ENCODE measurements at places on chromosomes 4 and X. TPM values are rescaled to one million over a fixed set of nuclear protein-coding genes. Genes with fewer than 3 reads are reported as not detected.

CYSLTR1 gene
- total RNA-seq, result 1.2 TPM

JCHAIN gene
- 77.5 TPM for total RNA-seq

COX7B2 gene
- not detected for total RNA-seq

VCX2 gene
- total RNA-seq, result not detected

GRCh38 chrX:17882680-17883079, 21.6 kb upstream of the RAI2 start:
- DNase-seq, result no peak
- H3K27me3 ChIP-seq, result no peaks in the 10 kb centered on the region
- H3K4me3 ChIP-seq, result no peak overlapping the region
- no peaks in the 10 kb centered on the region for H3K4me1 ChIP-seq
- no peak overlapping the region for H3K27ac ChIP-seq
- H3K36me3 ChIP-seq, result no peaks in the 10 kb centered on the region
